ENCODE measurements at places on chromosomes 6 and 20.

- no peak for DNase-seq
These were observed 8.8 kb downstream of the CD109 start for GRCh38 chr6:73704798-73705197.

DNA sequence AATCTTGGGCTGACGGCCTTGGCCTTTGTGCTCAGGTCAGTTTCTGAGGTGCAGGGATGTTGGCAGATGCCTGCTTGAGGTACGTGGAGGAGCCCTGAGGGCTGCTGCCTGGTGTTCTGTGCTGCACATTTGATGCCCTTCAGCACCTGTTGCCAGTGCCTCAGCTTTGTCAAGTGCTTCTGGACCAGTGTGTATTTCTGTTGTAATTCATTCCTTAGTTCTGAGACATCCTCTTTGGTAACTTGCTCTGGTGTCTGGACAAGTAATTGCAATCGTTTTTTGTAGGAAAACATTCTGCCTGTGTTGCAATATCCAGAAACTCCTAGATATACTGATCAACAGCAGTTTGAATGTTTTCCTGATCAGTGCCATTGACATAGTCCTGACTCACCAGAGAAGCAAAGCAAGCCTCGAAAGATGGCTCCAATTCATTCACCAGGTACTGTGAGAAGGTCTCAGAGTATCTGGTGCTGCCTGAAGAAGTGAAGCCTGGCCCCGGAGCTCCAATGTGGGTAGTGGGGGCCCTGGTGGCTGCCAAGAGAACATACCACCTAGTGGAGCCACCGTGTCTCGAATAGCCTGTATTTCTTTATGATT lies 26.7 kb downstream of the ZNF337 start:
- no peak for DNase-seq

GRCh38 chr6:5034736-5035135 lies 30.9 kb upstream of the RPP40 start:
- no peak for DNase-seq

GRCh38 chr20:49886571-49887213 lies 28.6 kb downstream of the SPATA2 start:
- DNase-seq = no peak

- no peak for DNase-seq
These were observed 69.7 kb upstream of the SCP2D1 start for GRCh38 chr20:18743665-18744440.

DNA sequence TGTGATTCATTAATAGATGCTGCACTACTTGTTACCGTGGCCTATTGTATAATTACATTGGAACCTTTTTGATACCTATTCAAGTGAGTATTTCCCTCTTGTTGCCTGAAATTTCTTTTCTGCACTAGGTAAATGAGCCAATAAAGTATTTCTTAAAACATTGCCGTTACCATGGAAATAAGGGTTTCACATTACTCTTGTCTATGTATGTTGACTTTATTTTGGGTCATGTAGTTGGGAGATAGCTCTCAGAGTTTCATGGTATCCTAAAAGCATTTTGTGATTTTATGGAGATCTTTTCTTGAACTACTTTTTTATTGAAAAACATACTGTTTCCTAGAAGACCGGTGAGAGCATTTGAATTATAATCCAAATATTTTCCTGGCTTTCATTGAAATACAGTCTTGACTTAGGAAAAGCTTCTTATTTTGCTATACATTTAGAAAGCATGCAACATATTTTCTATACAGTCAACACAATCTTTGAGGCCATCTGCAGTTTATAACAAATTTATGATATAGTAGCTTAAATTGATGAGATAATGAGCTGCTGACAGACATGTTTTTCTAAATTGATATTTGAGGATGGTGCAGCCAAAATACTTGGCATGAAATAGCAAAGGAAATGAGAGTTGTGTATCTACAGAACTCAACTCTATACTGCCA lies 650.4 kb downstream of the RFPL4B start:
- no peak for DNase-seq

- no peak for DNase-seq
These were observed 247.2 kb downstream of the TBC1D7 start for GRCh38 chr6:13081189-13081563.
